ENCODE measurements at places on chromosomes 3 and 15. TPM values are rescaled to one million over a fixed set of nuclear protein-coding genes. Genes with fewer than 3 reads are reported as not detected.

Gene LINGO1
- total RNA-seq, result 0.86 TPM

Gene ZNF35
- total RNA-seq, result 1.8 TPM

Gene SCN11A
- 0.15 TPM for total RNA-seq

- no peak for DNase-seq
These were observed 24.6 kb upstream of the MCCC1 start for GRCh38 chr3:183123891-183124290.

DNA sequence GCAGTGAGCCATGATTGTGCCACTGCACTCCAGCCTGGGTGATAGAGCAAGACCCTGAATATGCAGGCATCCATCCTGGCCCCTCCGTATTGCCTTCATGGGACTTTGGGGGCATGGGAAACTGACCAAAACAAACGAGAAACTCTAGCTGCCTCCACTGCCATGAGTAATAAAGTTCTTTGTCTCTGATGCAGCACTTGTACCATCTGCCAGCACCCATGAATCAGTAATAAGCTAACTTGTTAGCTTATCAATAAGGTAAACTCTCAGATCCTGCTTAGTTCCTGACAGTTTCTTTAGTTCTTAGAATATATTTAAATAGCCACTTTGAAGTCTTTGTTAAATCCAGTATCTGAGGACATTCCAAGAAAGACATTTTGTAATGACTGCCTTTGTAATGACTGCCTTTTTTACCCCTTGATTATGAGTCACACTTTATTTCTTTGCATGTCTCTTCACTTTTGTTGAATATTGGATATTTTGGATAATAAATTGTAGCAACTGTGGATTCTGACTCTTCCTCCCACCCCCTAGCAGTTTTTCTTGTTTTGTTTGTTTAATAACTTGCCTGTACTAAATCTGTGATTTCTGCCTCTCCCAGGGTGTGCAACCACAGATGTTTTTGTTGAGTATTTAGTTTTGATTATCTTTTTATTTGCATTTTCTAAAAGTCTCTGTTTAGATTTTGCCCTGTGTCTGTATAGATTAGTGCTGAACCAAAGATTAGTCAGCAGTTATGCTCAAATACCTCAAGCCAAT lies 136.9 kb downstream of the HCN4 start:
- no peak for DNase-seq

GRCh38 chr3:118781839-118782238 lies 252.8 kb downstream of the IGSF11 start:
- no peak for DNase-seq

- no peak for DNase-seq
These were observed 529.9 kb upstream of the ROBO1 start for GRCh38 chr3:80297720-80298119.

DNA sequence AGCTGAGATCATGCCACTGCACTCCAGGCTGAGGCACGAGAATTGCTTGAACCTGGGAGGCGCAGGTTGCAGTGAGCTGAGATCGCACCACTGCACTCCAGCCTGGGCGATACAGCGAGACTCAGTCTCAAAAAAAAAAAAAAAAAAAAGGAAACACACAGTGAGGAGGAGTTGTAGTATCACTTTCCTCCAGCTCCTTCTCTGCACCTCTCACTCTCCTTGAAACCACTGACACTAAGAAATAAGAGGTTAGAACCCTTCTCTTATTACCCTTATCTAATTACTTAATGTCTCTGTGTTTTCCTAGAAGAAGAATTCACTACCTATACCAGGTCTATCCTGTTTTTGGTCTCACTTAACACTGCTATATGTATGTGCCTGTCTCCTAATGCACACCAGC lies 31.7 kb downstream of the RAB27A start:
- no peak for DNase-seq

Data from left lobe of liver (tissue), 2 donors.